ENCODE measurements at places on chromosomes 12 and 14. TPM values are rescaled to one million over a fixed set of nuclear protein-coding genes. Genes with fewer than 3 reads are reported as not detected.
A peak's percentile ranks its signal among the peaks of the same experiment; 100 is the strongest.

DNA sequence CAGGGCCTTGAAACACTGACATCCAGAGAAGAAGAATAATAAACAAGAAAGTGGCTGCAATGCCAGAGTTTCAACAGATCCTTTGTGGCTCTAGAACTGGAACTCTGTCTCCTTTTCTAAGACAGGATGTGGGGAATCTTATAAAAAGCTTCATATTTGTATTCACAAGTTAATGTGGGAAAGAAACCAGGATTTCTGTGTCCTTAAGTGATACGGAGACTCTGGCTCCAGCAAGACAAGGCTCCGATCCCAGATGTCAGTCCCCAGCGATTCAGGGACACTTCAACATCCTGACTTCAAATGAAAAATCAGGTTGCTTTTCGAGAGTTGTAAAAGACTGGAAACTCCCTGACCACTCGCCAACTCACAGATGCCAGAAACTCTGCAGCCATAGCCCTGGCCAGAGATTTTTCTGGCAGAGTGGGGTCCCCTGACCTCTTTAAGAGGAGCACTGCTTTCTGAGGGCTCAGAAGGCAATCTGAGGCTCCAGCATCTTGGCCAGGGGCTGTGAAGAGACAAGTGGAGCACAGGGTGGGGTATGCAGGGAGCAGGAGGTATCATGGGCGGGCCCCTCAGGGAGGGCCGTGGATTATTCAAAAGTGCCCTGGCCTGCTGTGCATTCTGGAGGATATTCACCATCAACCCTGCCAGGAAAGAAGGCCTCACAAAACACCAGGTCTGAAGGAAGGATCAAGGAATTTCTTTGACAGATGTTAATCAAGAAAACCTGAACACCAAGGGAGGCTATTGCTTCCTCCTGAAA lies 53.3 kb downstream of the TMX1 start:
- DNase-seq, result peak; percentile 15

GRCh38 chr12:100473050-100473715 lies 483 bp upstream of the NR1H4 start:
- DNase-seq, result no peak

DNA sequence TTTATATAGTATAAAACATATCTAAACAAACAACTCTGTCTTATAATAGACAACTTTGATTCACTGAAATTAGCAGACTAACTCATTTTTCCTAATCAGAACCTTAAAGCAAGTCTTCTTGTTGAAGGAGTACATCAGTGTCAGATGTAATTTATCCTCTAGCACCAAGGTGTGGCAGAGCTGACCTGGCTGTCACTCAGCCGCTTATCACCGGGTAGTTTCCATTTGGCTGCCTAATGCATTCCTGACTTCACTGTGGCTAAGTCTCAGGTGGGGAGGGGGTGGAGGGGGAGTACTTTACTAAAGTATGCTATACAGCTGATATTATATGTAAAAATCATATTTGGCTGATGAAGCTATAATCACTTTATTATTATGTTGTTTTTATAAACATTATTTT lies 339.9 kb upstream of the RGS6 start:
- DNase-seq, result no peak

DNA sequence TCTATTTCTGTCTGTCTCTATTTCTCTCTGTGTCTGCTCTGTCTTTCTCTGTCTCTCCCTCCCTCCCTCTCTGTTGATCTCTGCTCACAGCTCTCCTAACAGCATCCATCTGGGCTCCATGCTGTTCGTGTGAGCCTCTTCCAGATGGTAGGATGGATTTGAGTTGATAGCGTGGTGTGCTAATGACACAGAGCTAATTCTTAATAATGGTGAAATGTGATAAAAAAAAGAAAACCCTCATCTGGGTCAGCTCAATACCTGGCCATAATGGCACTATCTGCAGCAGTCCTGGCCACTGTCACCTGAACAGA lies 96.4 kb downstream of the AACS start:
- DNase-seq, result no peak

GRCh38 chr14:20476776-20477175 lies 7.6 kb downstream of the PNP start:
- DNase-seq, result no peak

- peak; percentile 86 for DNase-seq
Observed at GRCh38 chr14:75986439-75986765, 839 bp downstream of the IFT43 start.

DNA sequence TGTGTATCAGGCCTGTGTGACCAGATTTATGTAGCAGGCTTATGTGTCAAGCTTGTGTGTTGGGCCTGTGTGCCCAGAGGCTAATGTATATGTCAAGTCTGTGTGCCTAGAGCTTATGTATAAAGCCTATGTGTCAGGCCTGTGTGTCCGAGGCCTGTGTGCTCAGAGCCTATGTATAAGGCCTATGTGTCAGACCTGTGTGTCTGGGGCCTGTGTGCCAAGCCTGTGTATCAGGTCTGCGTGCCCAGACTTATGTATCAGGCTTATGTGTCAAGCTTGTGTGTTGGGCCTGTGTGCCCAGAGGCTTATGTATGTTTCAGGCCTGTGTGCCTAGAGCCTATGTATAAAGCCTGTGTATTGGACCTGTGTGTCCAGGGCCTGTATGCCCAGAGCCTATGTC lies 249.3 kb upstream of the AVPR1A start:
- no peak for DNase-seq

DNA sequence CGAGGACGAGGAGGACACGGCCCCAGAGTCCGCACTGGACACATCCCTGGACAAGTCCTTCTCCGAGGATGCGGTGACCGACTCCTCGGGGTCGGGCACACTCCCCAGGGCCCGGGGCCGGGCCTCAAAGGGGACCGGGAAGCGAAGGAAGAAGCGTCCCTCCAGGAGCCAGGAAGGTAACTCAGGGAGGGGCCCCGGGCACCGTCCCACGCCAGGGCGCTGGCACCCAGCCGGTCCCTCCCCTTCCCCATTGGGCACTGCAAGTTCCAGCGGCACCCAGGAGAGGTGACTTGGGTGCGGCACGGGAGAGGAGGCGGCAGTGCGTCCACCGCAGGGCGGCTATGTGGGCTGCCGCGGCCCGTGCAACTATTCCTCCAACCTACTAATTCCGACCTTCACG lies 9.3 kb upstream of the ADSS1 start:
- no peak for DNase-seq

DNA sequence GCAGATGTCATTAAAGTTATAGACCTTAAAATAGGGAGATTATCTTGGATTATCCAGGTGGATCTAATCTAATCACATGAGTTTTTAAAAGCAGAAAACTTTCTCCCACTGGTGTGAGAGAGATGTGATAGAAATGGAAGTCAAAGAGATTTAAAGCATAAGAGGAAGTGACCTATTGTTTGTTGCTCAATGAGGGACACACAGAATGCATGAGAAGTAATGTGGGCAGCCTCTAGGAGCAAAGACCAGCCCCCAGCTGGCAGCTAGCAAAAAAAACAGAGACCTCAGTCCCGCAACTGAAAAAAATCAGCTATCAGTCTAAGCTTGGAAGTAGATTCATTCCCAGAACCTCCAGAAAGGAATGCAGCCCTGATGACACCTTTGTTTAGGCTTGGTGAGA lies 24.6 kb upstream of the ANP32D start:
- no peak for DNase-seq

DNA sequence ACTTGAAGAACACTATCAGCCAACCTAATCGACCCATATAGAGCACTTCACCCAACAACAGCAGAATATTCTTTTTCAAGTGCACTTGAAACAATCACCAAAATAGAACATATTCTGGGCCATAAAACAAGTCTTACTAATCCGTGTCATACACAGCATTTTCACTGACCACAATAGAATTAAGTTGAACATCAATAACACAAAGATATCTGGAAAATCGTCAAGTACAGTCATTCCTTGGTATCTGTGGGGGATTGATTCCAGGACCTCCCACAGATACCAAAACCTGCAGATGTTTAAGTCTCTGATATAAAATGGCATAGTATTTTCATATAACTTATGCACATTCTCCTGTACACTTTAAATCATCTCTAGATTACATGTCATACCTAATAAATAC lies 295.7 kb downstream of the BCL11B start:
- DNase-seq, result no peak

DNA sequence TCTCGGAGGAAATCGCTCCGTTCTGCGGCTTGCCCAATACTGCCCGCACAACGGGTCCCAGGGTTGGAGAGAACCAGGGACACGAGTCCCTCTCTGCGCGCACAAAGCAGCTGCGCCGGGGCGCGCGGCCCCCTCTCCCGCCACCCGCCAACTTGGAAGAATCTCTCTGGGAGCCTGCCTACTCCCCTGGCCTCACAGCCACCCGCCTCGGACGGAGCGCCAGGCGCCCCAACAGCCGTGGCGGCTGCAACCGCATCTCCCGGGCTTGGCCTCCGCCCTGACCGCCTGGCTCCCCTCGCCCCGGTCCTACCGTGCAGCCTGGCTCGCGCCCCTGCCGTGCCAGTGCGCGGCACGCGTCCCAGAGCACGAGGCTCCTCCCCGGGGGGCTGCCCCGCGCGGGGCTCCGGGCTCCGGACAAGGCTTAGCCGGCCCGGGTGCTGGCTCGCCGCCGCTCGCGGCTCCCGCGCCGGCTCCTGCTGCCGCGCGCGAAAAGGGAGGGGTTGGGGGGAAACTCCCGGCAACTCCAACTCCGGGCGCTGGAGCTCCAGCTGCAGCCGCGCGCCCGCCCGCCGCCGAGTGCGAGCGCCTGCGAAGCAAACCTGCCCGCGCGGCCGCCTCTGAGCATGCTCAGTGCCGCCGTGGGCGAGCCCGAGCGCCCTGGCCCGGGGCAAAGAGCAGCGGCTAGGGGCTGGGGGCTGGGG lies at the start of gene STXBP6:
STXBP6 (minus strand) TSS at position 580 of the 701 bp plus-strand sequence. CDS start 75,329 bp downstream, outside the sequence.
- peak; percentile 12 for DNase-seq

- DNase-seq, result no peak
Observed at GRCh38 chr14:67221982-67222328, 19.3 kb upstream of the PALS1 start.

GRCh38 chr14:56371737-56372136 lies 207.9 kb upstream of the TMEM260 start:
- no peak for DNase-seq

- DNase-seq, result no peak
Observed at GRCh38 chr12:65907513-65907912, 83.2 kb downstream of the HMGA2 start.

DNA sequence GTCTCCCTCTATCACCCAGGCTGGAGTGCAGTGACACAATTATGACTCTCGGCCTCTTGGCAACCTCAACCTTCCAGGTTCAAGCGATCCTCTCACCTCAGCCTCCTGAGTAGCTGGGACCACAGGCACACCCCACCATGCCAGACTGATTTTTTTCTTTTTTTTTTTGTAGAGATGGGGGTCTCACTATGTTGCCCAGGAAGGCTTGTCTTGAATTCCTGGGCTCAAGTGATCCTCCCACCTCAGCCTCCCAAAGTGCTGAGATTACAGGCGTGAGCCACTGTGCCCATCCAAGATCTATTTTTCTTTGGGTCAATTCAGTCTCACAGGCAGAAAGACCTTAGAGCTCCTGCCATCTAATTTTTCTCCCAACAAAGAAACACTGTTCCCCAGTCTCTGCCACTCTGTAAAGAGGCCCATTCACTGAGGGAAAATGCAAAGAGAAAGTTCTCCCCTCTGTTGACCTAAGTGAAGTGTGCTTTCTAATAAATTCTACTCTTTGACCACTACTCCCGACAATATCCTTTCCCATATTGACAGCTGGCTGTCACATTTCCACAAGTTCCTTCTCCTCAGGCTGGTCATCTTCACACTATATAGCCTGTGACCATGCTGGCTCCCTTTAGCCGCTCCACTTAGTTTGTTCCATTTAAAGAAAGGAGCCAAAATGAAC lies 23.3 kb downstream of the TMED8 start:
- DNase-seq, result no peak

DNA sequence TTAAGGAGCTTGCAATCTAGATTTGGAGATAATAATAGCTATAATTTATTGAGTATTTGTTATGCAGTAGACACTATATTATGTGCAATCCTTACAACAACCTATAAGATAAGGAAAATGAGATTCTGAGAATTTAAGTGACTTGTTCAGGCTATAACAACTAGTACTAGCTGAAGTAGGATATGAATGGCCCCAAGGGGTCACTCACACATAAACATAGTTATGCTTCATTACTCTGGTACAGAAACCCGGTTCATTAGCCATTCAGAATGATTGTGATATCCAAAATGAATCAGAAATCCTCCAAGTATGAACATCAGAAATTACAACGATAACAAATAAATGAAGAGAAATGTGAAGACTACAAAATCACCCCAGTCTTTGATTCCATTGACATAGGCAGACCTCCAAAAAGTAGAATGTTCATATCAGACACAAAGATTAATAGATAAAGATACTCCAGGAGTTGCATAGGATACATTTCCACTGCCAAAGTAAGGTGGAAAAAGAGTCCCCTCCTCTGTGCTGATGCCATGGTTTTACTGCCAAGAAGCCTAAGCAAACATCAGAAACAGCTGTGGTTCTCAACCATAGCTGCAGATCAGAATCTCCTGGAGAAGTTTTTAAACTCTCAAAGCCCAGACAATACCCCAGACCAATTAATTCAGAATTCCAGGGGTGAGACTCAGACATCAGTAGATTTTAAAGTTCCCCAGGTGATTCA lies 8.6 kb upstream of the NID2 start:
- DNase-seq, result no peak

DNA sequence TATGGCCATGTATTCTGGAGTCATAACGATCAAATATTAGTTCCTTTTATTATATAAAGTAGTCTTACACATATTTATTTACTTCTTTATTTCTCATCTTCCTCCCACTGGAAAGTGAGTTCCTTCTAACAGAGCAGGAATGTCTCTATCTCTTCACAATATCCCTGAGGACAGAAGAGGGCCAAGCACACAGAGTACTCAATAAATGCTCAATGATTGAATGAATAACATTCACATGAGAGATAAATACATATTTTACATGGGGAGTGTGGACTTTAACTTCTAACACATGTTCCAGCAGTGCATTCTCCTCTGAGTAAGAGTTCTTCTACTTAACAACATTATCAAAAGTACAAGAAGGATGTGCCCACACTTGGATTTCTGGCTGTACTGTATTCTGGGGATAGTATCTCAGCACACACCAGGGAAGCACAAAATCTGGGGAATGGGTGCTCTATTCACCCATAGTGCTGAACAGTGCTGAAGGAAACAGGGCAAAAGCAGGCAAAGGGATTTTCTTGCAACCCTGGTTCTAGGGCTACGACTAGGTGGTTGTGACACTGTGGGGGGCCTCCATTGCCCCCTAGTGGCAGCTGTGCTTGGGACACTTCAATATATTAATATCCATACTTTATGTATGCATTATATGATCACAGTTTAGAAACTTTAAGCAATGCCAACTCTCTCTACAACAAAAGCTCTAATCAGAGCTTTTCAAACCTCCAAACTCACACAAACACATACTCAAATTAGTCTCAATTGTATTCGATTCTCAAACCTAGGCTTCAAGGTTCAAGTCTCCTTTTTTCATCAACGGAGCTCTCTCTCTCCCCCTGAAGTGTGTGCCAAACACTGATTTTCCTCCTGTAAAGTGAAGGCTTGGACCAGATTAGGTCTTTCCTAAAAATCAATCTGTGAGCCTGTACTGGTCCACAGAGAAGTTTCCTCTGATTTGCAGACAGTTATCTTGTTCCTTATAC lies 115.5 kb downstream of the SLC2A13 start:
- DNase-seq, result peak; percentile 51

SLC24A4 gene
- total RNA-seq, result under 0.01 TPM

BCL7A gene
- 6.0 TPM for total RNA-seq

NAV3 gene
- total RNA-seq, result 2.3 TPM

KRT1 gene
- not detected for total RNA-seq

ANO4 gene
- total RNA-seq, result 1.5 TPM

GPR135 gene
- total RNA-seq, result 0.39 TPM

TOX4 gene
- 16.3 TPM for total RNA-seq

POTEM gene
- total RNA-seq, result not detected

MYH6 gene
- total RNA-seq, result not detected
